ENCODE measurements at places on chromosomes 2 and 18. TPM values are rescaled to one million over a fixed set of nuclear protein-coding genes. Genes with fewer than 3 reads are reported as not detected.

- no peak for DNase-seq
These were observed 32.9 kb upstream of the GCG start for GRCh38 chr2:162184821-162185450.

DNA sequence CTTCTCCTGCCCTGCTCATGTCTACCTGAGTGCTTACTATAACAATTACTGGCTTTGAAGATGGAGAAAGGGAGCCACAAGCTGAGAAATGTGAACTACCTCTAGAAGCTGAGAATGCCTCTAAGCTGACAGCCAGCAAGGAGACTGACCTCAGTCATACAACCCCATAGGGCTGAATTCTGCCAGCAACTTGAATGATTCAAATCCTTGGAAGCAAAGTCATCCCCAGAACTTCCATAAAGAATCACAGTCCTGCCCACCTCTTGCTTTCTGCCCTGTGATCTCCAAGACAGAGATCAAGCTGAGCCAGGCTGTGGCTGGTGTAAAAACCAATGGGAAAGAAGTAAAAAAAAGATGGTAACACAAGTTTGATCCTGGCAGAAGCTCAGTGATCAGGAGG, 288.2 kb upstream of the SPHKAP start:
- DNase-seq = no peak

DNA sequence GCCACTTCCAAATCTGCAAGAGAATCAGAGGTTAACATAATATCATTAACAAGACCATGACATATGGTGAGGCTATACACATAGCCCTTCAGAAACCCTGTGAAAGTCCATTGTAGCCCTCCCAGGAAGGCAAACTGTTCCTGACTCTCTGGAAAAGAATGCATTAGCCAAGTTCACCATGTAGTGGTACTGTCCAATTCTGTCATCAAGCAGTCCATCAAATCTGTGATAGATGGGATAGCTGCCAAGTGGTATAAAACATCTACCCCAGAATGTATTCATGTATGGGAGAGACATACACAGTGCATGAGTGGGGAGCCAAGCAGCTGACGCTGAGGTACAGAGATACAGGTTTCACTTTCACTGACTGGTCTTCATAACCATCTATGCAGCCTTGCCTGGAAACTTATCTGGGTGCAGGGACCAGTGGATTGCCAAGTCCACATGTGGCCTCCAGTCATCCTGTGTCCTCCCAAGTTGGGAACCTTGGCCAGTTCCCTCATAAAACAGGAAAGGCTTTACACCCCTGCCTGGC, 281.1 kb downstream of the MBD2 start:
- DNase-seq = no peak

GRCh38 chr2:105919826-105920225, 175.1 kb downstream of the NCK2 start:
- DNase-seq = no peak

- DNase-seq = no peak
These were observed 126.7 kb upstream of the MYCN start for GRCh38 chr2:15813481-15814266.

- DNase-seq = no peak
These were observed 40.9 kb downstream of the CLASP1 start for GRCh38 chr2:121608367-121608766.

GRCh38 chr2:231133365-231134099, 8.7 kb upstream of the HTR2B start:
- DNase-seq = no peak

GRCh38 chr2:27164960-27165763, 16.4 kb downstream of the TCF23 start:
- no peak for DNase-seq

DNA sequence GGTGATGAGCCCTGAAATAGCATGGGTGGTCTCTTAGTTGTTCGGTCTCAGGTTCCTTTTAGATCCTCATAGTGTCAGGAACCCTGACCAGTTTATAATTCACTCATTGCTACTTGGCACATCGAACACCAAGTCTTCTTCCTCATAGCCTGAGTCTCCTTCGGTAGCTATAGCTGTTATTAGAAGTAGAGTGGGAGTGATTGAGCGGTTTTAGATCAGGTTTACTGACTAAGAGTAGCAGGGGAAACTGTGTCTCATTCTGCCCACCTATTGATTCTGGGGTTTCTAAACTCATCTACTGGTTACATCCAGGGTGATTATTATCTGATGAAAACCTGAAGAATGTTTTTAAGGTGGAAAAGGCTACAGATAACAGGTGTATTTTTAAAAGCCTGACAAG, 114.6 kb downstream of the SETBP1 start:
- DNase-seq = no peak

DNA sequence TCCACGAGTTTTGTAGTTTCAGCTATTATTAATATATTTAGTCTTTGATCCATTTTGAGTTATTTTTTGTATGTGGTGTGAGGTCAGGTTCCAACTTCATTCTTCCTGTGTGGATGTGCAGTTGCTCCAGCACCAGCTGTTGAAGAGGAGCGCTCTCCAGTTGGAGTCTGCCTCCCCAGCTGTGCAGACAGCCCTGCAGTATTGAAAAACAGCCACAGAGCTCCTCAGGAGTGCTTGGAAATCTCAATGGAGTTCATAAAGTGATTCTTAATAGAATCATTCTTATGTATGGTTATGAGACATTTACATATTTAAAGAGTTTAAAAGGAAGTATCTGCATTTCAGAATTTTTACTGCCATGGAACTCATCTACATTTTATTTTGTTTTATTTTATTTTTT, 17.3 kb downstream of the DGKD start:
- DNase-seq = no peak

DNA sequence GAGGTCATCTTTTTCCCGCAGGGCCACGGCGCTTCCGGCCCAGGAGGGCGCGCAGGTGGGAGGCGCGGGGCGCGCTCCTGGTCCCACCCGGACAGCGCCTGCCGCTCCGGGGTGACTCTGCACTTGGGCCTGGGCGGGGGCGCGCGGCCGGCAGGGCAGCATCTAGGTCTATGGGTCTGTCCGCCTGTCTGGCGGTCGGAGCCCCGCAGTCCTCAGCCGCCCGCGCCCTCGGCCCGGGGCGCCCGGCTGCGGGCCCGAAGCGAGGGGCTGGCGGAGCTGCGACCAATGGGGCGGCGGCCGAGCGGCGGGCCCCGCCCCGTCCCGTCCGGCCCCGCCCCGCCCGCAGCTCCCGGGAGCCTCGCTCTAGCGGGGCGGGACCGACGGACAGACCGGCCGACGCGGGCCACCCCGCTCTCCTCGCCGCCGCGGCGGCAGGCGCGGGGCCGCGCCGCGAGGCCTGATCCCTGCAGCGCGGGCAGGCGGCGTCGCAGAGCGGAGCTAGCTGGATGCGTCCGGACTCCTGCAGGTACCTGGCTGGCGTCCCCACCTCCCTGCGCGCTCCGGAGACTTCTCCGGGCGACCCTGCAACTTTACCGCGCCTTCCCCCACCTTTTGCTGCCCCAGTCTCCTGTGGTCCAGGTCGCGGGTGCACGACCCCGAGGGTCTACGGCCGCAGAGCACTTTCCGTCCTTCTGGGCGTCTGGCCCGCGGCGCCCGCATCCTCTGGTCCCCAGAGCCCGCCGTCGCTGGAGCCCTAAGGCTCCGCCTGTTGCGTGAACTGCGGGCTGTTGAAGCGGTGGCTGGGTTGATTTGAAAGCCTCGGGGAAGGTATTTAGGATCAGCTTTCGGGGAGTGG, at the start of gene KCNS3:
Gene KCNS3 (plus strand): TSS at position 387 of the 856 bp plus-strand sequence. CDS start 52,342 bp downstream, outside the sequence.
- peak; percentile 38 for DNase-seq

GRCh38 chr18:9413576-9413975, 61.7 kb upstream of the RALBP1 start:
- peak; percentile 62 for DNase-seq

- DNase-seq = no peak
These were observed 14.7 kb downstream of the ODC1 start for GRCh38 chr2:10433264-10433946.

GRCh38 chr2:105376010-105376409, 22.8 kb downstream of the FHL2 start:
- DNase-seq = no peak

- DNase-seq = no peak
These were observed 497.2 kb upstream of the SYT4 start for GRCh38 chr18:43774497-43774896.

GRCh38 chr18:1663879-1664705, 759.4 kb downstream of the ADCYAP1 start:
- no peak for DNase-seq

GRCh38 chr18:51029694-51030536, at the start of gene SMAD4:
SMAD4 (plus strand) TSS chr18:51030213; CDS start chr18:51047047, 16,834 bp downstream.
- peak; percentile 98 for DNase-seq

- DNase-seq = no peak
These were observed 237.8 kb downstream of the DCC start for GRCh38 chr18:52577795-52578194.

GRCh38 chr2:198374375-198375082, 570.1 kb downstream of the PLCL1 start:
- DNase-seq = peak; percentile 37

GRCh38 chr2:97663626-97663961, 250 bp downstream of the ACTR1B start:
- DNase-seq = peak; percentile 72

DNA sequence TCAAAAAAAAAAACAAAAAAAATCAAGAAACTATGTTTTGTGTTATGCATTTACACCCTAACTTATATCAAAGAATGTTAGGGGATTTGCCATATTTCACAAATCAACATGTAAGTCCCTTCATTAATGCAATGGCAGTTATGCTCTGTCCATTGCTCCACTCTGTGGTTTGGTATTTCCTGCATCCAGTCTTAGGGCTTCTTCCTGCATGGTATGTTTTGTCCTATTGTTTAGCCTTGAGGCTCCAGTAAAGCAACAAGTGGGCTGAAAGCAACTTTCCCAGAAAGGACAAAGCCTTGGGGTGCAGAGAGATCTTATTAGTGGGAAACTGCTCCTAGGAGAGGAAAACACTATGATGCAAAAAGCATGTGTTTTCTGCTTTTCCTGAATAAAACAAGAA, 474.1 kb downstream of the IRS1 start:
- no peak for DNase-seq

GRCh38 chr2:64945973-64946768, 43.0 kb upstream of the SLC1A4 start:
- no peak for DNase-seq

MPP4 gene
- 0.15 TPM for polyA plus RNA-seq

CPLX4 gene
- not detected for polyA plus RNA-seq

FAM110C gene
- 6.6 TPM for polyA plus RNA-seq

TUBB8B gene
- 0.63 TPM for polyA plus RNA-seq

COL6A3 gene
- polyA plus RNA-seq = 586 TPM

CRYGD gene
- polyA plus RNA-seq = not detected

BMP10 gene
- not detected for polyA plus RNA-seq

TSPYL6 gene
- 0.08 TPM for polyA plus RNA-seq

DYNAP gene
- polyA plus RNA-seq = not detected

All from right lung (tissue), 10 donors.